ENCODE measurements at places on chromosomes 4 and X.

GRCh38 chr4:81287101-81287500 is 72.1 kb upstream of the PRKG2 start:
- DNase-seq = no peak

DNA sequence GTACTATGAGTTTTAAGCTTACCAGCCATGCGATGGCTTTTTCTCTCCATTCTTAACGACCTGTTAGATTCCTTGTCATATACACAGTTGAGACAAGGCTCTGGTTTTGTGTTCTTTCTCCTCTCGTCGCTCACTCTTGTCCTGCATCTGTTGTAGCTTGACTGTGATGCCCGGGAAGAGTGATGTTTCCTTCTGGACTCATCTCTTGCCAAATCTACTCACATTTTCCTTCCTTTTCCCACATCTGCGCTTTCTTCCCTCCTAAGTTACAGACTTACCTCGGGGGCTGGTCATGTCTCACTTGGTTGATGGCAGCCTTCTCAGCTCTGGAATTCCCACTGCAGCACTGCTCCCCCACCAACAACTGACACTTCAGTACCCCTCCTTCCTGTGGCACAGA is 4.8 kb upstream of the MAP7D3 start:
- no peak for DNase-seq

GRCh38 chr4:128322311-128322710 is 34.7 kb upstream of the PGRMC2 start:
- no peak for DNase-seq

DNA sequence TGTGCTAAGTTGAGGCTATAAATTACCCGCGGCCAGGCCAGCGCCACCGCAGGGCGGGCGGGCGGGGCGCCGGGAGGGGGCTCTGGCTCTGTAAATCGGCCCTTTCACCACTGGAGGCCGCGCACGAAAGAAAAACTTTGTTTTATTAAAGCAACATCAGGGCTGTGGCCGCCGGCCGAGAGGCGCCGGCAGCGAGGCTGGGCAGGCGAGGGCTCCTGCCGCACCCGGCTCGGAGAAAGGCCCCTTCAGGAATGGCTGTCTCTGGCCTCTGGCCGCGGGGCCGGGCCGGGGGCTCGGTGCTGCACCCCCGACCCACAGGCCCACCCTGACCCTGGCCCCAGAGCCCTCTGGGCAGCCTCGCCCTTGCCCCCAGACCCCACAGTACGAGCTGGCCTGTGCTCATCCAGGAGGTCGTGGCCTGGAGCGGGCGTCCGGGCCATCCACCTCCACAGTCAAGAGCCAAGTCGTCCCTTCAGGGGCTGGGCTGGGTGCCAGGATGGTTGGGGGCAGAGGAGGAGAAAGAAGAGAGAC is 29.5 kb upstream of the FGFR3 start:
- DNase-seq = no peak

- DNase-seq = no peak
Observed at GRCh38 chr4:15558561-15558960, 88.9 kb downstream of the CC2D2A start.

DNA sequence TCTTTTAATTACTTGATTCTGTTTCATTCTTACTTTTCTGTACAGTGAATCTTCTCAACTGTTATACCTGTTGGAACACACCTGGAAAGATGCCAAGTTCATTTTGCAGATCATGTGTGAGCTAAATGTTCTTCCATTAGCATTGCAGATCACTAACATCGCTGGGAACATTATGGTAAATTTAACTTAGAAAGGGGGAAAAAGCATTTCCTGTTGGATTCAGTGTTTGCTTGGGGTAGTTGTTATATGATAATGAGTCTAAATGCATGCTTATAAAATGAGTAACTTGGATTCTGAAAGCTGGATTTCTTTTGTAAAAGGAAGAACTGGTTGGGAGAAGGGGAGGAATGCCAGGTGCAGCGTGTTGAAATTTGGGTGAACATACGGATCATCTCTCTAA is 47.6 kb downstream of the POLA1 start:
- DNase-seq = no peak

DNA sequence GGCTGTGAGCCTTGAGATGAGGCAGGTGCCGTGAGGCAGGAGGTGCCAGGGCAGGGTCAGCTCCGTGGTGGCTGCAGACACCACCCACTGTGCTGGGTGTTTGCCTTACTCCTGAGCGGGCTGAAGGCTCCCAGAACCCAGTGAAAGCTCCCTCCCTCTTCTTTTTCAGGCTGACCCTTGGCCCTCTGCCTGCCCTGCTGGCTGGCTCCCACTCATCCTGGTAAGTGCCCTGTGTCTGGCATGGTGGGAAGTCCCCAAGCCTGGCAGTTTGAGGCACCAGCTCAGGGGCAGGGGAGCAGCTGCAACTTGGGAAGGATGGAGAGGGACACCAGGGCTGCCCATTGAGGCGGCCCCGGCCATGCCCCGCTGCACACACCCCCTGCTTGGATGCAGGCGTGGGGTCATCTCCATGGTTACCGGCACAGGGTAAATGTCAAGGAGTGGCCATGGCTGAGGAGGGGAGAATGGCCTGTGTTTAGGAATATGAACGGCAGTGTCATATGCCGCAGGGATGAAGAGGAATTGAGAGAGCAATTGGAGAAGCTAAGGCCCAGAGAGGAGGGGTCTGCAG is 16.8 kb downstream of the SH3BP2 start:
- DNase-seq = no peak

DNA sequence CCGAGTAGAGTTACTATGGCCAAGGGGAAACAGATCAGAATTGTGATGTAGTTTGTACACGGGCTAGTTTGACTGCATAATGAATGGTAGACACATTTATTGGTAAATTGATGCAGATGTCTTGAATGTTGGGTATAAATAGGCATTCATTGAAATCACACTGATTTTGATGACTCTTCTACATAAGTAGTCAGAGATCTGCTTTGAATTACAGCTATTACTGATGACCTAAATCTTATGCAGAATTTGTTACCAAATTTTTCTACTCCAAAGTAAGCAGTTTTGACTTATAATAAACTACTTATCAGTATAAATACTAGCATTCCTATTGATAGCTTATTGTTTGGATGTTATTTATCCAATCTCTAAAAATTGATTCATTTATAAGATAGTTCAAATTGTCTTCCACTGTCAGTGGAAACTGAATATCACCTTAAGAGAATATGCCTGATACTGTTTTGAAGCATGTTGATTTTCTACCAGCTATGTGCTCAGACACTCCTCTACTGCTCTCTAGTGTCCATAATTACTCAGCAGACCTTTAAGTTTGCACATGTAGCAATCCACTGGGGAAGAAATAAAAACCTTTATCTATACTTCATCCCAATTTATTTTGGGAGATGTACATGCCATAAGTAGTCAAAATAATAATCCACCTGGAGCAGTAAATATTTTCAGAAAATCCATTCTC is 120.3 kb downstream of the RASL11B start:
- DNase-seq = no peak

GRCh38 chr4:76723373-76723772 is 174.6 kb downstream of the SOWAHB start:
- DNase-seq = no peak

GRCh38 chrX:9677098-9677739 is 88.4 kb downstream of the GPR143 start:
- DNase-seq = no peak

- DNase-seq = no peak
Observed at GRCh38 chr4:77600521-77601451, 4.8 kb upstream of the CXCL13 start.

GRCh38 chrX:153884136-153884535 is 1.8 kb downstream of the L1CAM start:
- no peak for DNase-seq

- no peak for DNase-seq
Observed at GRCh38 chr4:177190995-177191580, 118.6 kb upstream of the NEIL3 start.

DNA sequence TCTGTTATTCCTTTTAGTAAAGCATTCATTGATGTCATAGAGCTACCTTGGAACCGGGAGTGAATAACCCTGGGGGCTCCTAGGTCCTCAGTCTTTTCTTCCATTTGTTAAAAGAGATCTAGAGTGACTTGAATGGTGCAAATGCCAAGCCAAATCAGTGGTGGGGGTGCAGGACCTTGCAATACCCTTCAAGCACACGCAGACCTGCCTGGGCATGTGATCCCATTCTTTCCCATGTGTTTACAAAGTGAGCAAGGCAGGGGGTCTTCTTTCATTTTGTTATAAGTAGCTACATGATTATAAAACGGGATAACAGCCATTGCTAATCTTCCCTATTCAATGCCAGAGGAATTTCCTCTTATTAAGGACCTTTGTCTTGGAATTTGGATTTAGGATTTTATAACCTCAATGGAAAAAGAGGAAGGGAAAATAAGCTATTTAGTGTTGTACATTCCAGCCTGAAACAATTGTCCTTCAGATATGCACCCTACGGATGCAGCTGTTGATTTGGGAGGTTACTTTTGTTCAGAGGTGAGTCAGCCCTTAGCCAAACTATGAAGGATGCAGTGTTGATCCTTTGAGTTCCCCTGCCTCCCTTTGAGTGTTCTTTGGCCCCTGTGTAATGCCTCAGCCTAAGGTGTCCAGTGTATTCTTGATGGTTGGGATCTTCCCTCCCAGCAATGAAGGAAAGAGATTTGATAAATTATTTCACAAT is 623.8 kb upstream of the HTR2C start:
- no peak for DNase-seq

DNA sequence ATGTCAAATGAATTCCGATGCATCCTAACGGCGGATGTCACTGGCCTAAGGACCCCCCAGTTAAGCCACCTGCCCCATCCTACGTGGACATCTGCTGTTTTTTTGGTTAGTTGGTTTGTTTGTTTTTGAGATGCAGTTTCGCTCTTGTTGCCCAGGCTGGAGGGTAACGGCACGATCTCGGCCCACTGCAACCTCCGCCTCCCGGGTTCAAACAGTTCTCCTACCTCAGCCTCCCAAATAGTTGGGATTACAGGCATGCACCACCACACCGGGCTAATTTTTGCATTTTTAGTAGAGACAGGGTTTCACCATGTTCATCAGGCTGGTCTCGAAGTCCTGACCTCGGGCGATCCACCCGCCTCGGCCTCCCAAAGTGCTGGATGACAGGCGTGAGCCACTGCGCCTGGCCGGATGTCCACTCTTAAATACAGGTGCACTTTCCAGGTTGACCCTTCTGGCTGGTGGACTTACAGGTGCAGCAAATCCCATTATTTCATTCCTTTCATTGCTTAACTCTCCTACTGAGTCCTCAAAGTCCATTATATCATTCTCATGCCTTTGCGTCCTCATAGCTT is 206.2 kb downstream of the CRLF2 start:
- no peak for DNase-seq

- DNase-seq = no peak
Observed at GRCh38 chr4:82380831-82381230, 7.0 kb upstream of the HNRNPD start.

DNA sequence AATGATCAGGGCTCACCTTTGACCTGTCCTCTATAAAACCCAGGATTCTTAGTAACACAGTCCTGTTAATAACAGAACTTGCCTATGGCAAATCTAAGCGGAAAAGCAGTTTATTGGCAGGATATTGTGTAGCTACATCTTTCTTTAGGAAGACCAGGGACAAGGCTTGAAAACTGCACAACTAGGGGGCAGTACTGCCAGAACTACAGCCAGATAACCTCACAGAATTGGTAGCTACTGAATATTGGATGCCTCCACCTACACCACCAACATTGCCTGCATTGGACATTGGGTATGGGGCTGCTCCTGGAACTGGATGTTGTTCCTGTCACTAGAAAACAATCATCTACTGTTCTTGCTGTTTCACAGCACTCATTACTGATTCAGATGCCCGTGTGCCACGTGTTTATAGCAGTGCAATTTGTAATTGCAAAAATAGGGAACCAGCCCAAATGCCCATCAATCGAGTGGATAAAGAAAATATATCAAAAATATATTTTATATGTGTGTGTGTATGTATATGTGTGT is 47.4 kb downstream of the REPS2 start:
- no peak for DNase-seq

- no peak for DNase-seq
Observed at GRCh38 chr4:26583538-26583864, 383 bp upstream of the TBC1D19 start.

GRCh38 chr4:2947926-2948325 is 15.3 kb downstream of the NOP14 start:
- DNase-seq = no peak

DNA sequence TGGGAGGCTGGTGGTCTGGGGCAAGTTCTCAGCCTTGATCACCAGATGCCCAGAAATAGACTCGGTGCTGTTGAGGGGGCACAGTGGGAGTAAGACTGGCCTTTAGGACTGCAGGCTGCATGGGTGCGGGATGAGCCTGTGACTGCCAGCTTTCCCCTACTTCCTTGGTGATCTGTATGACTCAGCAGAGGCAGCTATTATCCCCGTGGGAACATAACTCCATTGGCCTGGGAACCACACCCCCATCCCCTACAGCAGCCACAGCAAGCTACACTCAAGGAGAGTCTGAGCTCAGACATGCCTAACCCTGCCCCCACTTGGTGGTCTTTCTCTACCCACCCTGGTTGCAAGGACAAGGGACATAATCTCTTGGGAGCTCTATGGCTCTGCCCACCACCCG is 20.6 kb downstream of the CLIC2 start:
- DNase-seq = no peak
